ENCODE measurements at places on chromosomes 6 and 20.

DNA sequence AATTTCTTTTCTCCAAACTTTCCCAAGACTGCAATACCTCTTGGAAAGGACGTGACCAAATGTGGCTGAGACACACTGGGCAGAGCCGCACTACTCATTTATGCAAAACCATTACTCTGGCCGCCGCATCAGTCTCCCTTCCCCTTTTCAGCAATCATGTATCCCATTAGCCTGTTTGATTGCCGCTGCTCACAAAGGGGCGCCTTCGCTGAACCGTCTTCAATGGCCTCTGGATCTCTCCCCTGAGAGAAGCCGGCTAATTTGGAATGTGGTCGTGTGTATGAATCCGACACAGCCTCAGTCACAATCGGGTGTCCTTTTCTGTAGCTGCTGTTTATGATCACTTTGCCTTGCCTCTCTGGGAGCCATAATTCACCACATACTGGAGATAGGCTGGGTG lies 361.1 kb downstream of the ZFAND3 start:
- no peak for DNase-seq

GRCh38 chr6:83867527-83868161 lies 8.2 kb downstream of the CYB5R4 start:
- DNase-seq = no peak

DNA sequence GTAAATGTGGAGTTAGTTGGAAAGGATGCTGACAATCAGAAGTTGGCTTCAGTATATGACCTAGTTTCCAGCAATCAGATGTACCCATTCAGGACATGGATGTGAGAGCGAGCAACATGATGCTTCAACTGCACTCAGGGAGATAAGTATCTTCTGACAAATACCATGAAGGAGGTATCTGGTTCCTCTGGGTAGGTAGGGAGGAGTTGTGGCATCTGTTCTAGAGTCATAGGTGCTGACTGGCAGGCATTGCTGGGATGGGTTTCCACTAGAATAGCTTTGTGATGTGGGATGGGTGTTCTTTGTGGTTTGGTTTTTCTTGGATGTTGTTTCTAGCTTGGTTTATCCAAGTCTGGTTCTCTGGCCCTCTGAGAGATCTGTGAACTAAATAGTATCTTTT lies 3.9 kb upstream of the REV3L start:
- no peak for DNase-seq

DNA sequence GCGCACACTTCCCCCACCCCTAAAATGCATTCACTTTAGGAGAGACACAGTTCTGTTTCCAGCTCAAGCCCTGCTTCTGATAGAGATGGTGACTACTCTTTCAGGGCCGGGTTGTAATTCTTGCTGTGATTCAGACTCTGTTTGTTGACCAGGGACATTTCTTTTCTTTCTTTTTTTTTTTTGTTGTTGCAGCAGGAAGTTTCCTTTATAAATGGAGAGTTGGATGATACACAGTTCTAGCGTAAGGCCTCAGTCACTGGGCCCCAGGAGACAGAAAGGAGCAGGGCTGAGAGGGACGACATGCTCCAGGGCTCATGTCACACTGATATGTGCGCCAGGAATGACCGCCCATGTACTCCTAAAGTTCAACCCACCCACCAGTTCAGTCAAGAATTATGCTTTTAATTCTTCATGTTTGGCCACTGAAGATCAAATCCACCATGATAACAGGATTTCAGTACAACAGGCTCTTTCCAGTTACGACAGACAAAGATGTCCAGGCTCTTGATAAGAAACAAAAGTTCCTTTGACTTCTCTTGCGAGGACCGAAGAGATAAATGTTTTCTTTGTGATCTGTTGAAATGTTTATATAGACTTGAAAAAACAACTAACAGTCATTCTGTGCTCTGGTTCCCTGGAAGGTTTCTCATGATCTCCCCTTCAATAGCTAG lies 142.5 kb downstream of the CD164 start:
- DNase-seq = no peak

- no peak for DNase-seq
These were observed 117.4 kb upstream of the FOXA2 start for GRCh38 chr20:22701679-22702308.

DNA sequence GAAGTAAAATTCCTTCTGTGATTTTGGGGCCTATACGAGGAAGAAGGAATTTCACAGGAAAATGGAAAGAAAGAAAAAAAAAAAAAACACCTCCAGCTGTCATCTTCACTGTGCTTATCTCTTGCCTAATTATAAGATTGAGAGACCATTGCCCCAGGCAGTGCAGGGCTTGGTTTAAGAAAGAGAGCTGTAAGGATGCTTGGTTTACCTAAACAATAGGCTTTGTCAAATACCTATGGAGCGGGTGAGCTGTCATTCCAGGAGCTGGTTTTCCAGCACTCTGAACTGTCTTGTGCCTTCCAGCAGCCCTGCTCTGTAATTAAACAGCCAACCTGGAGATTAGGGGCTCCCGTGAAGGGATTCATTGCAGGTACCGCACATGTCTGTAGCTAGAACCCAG lies 137.8 kb downstream of the EDN3 start:
- no peak for DNase-seq

DNA sequence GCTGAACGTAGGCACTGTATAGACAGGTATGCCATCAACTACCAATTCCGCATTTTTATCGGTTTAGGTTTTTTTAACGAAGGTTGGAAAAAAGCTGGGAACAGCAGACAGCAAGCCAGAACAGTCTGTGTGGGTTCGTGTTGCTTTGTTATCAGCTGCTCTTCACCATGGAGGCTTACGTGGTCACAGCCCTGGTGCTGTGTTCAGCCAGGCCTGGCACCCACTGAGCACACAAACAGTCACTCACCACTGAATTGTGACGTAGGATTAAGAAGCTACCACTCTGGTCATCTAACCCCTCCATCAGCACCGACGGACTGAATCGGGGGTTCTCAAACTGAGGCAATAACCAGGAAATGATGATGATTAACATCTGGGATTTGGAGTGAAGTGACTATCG lies 13.2 kb downstream of the FAM210B start:
- DNase-seq = no peak

GRCh38 chr6:109669811-109670210 lies 21.2 kb downstream of the AK9 start:
- DNase-seq = no peak

DNA sequence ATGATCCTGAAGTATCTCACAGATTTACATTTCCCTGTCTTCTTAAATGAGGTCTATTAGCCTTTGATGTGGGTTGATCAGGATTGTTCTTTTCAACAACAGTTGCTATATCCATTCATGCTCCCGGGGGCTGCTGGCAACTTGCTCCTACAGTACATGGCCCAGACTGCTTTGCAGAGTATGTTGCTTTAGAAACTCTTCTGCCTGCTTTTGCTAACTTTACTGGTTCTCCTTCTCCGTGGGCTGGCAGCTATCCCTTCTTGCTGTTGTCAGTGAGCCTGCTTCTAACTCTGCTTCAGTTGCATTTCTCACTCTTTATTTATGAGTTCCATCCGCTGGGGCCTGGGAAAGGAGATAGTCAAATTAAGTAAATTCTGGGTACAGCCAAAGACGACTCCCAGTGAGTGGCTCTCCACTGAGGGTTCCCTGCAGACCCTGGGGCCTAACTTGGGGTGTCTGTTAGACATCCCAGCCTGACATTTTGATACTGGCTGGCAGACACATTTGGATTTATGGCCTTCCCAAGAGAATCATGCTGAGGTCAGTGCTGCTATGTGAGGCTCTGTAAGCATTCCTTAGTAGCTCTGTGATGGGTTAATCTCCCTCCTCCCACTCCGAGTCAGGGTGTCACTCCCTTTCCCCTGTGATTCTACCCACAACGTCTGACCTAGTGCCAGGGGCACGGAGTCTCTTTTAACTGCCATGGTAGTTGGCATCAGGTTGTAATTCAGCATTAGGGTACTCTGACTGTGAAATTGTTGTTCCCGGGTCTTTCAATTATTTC lies 73.6 kb downstream of the SLX4IP start:
- no peak for DNase-seq

DNA sequence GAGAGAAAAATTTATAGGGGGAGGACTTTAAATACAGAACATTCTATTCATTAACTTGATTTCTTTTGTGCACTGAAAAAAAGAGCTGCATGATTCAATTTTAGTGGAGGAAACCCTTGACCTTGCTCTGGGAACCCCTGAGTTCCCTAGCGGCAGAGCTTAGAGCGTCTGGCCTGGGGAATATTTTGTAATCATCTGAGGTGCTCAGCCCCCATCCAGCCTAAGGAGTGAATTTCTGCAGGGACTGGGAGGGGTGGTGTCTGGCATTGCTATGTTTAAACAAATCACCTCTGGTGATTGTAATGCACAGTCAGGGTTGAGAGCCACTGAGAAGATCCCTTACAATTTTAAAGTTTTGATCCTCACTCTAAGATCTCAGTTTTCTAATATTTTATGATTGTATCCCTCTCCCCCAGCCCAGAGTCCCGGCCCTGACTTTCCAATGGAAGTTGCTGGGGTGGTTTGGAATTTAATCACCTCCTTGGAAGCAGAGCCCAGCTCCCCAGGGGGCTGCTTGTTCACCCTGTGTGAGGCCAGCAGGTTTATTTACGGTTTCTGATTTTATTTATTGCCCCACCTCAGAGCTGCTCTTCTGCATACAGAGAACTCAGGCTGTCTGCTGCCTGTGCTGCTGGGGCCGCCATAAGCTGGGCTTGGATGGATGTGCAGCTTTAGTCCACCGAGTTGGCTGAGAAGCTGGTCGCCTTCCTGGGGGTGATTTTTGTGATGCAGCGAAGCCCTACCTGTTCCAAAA lies 263.1 kb downstream of the LRFN2 start:
- no peak for DNase-seq

DNA sequence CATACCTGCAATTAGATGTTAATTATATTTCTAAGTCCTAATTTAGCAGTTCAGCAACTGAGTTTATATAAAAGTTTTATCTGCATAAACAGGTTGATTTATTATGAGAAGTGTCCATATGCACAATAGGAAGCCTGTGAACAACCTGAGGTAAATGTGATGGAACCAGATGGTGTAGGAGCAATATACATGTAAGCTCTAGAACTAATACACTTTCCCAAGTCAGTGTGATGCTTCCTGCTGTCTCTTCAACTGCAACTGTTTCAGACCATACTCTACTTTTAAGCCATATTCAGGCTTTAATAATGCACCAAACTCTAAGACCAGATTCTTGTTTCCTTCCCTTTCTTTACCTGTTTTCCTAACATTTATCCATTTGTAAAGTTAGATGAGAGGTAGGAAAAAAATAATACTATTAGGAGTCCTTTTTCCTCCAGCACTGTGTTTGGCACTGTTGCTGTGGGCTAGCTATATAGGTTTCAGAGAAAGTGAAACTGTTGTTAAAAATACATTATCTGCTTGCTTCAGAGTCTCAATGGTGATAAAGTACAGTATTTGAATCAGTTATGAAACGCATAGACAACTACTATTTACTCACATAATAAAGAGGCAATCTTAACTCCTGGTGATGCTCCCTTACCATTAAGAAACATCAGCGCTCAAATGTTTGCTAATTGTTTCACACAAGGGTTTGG lies 1009.3 kb downstream of the GRIK2 start:
- DNase-seq = no peak

DNA sequence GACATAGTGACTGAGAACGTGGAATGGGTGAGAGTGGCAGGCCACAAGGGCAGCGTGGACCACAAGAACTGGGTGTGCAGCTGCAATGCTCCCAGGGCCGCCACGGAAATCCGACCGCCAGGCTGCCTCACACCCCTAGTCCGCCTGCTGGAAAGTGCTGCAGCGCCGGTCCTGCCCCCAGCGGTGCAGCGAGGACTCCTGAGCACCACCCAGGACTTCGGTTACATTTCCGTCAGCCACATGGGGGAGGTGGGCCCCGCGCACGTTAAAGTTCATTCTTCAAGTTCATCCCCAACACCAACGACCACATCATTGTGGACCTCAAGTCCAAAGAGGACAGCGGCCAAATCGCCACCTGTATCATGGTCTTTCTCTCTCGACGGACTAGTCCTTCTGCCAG lies 126.1 kb upstream of the CARMIL1 start:
- DNase-seq = no peak

DNA sequence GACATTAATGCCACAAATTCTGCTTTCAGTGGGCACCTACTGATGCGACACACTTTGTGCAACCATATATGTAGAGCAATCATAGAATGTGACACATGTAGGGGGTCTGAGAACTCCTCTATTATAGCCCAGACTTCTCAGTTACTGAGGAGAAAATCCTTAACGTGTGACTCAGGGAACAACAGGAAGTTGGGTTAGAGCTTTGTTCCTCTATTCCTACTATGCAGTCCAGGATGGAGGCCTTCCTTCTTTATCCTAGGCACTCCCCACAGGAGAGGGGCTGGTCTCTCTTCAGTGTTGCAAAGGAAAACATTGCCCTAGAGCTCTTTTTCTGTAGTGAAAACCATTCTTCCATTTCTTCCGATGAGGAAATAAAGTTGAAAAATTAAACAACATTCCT lies 39.6 kb upstream of the RCAN2 start:
- DNase-seq = no peak

DNA sequence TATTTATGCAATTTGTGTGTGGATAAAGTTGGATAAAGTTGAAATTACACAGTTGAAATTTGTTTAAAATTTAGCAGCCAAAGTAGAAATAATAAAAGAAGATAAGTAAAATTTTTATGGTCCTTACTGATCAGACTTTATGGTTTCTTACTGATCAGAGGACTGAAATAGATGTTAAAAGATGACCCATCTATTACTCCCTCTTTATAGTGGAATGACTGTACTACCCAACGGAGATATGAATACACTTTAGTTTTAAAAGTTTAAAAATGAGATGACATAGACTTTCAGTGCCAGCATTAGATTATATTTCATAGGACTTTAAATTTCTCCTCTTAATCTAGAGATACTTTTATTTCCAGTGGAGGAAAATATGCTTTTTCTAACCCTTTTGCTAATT lies 98.9 kb upstream of the ADGRF4 start:
- DNase-seq = no peak

DNA sequence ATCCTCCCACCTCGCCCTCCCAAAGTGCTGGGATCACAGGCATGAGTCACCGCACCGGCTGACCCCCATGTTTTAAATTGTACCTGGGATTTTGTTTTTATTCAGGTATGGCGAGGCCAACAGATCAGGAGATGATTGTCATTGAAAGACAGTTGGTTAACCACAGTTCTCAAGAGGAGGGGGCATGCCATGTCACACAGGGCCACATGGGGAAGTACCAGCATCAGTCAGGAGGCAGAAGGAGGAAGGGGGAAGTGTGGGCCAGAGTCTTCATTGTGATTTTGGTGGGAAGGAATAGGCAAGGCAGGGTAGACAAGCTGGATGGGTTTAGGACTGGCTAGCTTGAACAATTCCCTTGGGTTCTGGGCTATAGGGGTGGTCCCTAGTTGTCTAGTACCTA lies 9.9 kb upstream of the MMP9 start:
- DNase-seq = peak; percentile 75

GRCh38 chr20:39893003-39893685 lies 795.9 kb downstream of the MAFB start:
- no peak for DNase-seq

DNA sequence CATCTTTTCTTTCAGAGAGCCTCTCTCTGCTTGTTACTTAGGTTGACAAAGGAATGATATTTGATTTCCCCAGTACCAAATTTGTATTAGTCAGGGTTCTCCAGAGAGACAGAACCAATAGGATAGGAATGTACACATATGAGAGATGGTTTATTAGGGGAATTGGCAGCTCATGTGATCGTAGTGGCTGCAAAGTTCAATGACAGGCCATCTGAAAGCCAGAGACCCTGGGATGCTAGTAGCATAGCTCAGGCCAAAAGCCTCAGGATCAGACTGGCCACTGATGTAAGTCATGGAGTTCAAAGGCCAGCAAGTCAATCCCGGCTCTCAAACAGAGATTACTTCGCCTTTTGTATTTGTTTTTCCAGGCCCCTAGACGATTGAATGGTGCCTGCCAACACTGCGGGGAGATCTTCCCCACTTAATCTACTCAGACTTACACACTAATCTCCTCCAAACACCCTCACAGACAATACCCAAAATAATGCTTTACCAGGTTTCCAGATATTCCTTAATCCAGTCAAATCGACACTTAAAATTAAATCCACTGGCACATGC lies 215.5 kb downstream of the ALDH8A1 start:
- no peak for DNase-seq
